Stimulated activated CD4-positive, alpha-beta T cell treated with anti-CD3 and anti-CD28 coated beads, TNF-alpha, amount 100 ng/mL, for 1 hour (primary cell): ENCODE measurements at places on chromosomes 11 and 22.

DNA sequence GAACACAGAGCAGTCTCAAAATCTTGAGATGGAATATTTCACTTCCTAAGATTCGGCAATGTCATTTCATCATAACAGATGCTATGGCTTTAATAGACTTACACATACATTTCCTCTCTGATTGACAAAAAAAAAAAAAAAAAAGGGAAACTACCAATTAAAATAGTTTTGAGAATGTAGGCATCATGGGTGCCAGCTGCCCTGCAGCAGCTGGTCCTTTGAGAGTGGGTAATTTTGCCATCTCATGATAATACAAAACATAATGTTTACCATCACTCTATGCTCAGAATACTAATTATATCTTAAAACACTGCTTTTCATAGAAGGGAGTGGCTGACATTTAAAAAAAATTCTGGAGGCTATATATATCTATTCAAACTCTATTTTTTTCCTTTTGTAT is 775.6 kb upstream of the CCDC90B start:
- DNase-seq = no peak

GRCh38 chr11:90171359-90171758 is 36.9 kb downstream of the NAALAD2 start:
- no peak for DNase-seq

DNA sequence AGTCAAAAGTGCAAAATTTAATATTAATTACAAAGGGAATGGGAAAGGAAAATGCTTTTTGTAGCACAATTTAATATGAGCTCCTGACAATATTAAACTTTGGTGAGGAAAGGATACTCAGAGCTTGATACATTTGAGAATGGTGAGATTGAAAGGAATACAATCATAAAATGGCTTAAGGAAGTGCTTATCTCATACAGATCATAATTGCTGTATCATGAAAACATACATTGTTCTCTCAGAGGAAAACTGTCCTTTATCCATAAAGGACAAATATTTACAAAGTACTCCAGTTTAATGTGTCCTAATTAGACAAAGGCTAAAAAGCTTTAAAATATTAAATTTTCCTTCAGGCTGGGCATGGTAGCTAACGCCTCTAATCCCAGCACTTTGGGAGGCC is 260.4 kb downstream of the TMEM135 start:
- no peak for DNase-seq

GRCh38 chr11:115630214-115630613 is 126.0 kb upstream of the CADM1 start:
- DNase-seq = no peak
